IMR-90 (cell line): ENCODE measurements at places on chromosomes 6 and 20. TPM values are rescaled to one million over a fixed set of nuclear protein-coding genes. Genes with fewer than 3 reads are reported as not detected.

The REM1 gene
- polyA plus RNA-seq, result not detected in 2 replicates

The LINC00237 gene
- not detected in 2 replicates for polyA plus RNA-seq

The MLN gene
- polyA plus RNA-seq, result not detected in 2 replicates

DNA sequence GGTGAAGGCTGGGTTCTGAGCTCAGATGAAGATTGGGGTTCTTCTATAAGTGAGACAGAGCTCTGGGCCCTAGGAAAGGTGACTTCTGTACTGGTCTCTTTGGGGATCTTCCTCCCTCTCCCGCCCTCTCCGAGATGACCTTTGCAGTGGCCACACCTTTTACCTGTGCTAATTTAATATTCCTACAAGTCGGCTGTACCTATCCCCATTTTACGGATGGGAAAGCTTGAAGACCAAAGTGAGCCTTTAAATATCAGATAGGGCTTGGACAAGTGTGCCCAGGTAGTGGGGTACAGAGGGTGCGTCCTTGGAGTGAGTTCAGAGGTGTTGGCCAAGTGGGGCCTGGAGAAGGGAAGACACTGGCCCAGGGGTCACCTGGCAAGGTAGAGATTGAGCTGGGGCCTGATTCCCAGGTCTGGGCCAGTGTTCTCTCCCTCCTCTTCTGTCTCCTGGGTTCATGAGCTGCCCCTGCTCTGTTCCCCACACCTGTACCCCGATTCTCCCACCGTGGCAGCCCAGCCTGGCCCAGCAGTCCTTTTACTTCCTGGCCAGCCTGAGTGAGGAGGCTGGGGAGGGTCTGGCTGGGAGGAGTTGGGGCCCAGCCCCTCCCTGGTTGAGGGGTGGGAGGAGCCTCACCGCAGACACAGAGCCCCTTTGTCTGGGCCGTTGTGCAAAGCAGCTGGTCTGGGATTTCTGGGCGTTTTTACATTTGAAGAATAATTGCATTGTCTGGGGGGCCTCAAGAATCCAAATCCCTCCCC, 152.1 kb upstream of the RNF24 start:
- H3K4me3 ChIP-seq, result no peak overlapping the region
- peaks cover 15% of the 10 kb centered on the region; the same call in 1 of the 2 replicates for H3K4me1 ChIP-seq
- H3K27me3 ChIP-seq, result no peaks in the 10 kb centered on the region
- DNase-seq, result no peak

GRCh38 chr6:46299253-46299652, 128.5 kb upstream of the ENPP5 start:
- H3K27me3 ChIP-seq, result no peaks in the 10 kb centered on the region
- no peak overlapping the region for H3K27ac ChIP-seq
- no peaks in the 10 kb centered on the region for H3K4me1 ChIP-seq
- H3K4me3 ChIP-seq, result no peak overlapping the region
- DNase-seq, result no peak

DNA sequence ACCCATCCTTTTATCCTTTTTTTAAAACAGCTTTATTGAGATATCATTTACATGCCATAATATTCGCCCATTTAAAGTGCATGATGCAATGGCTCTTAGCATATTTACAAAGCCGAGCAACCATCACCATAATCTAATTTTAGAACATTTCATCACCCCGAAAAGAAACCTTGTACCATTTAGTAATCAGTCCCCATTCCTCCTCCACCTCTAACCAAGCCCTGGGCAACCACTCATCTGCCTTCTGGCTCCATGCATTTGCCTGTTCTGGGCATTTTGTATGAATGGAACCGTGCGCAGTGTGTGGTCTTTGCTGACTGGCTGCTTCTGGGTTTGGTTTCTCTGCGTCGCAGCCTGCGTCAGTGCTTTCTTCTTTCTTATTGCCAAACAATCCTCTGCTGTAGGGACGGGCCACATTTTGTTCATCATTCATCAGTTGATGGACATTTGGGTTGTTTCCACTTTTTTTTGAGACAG, 10.2 kb upstream of the EEF1A2 start:
- no peaks in the 10 kb centered on the region for H3K36me3 ChIP-seq
- H3K4me3 ChIP-seq, result no peak overlapping the region
- 0 out of 2 replicates have a peak, but pooled peaks cover 1% of the 10 kb centered on the region for H3K4me1 ChIP-seq
- DNase-seq, result peak; percentile 12

DNA sequence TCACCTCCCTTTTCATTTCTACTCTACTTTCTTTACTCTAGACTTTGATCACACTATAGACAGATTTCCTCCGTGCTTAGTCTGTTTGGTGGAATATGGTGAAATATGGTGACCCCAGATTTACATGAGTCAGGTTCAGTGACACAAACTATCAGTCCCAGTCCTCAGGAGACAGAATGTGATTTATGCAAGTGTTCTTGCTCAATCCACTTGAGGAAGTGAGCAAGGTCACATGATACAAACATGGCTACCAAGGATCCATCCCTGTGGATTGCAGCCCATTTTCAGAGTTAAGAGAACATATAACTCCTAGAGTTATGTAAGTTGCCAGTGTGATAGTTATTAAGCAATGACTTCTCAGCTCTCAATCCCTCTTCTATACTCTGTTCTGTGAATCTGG, 23.7 kb upstream of the TSHZ2 start:
- no peak for DNase-seq
- H3K36me3 ChIP-seq, result no peaks in the 10 kb centered on the region
- H3K27ac ChIP-seq, result no peak overlapping the region

GRCh38 chr6:26267083-26267589, 97.9 kb upstream of the BTN3A2 start:
- H3K4me3 ChIP-seq, result no peak overlapping the region
- H3K36me3 ChIP-seq, result no peaks in the 10 kb centered on the region
- peaks cover 2% of the 10 kb centered on the region for H3K4me1 ChIP-seq
- H3K27me3 ChIP-seq, result no peaks in the 10 kb centered on the region
- DNase-seq, result no peak
